Stimulated activated CD4-positive, alpha-beta T cell treated with anti-CD3 and anti-CD28 coated beads, Interleukin-12 subunit alpha, Interleukin-12 subunit beta, amount 100 ng/mL, for 48 hours (primary cell): ENCODE measurements at places on chromosomes 2 and 18.

GRCh38 chr2:172230332-172230888, 127.7 kb upstream of the DLX2 start:
- no peak for DNase-seq

DNA sequence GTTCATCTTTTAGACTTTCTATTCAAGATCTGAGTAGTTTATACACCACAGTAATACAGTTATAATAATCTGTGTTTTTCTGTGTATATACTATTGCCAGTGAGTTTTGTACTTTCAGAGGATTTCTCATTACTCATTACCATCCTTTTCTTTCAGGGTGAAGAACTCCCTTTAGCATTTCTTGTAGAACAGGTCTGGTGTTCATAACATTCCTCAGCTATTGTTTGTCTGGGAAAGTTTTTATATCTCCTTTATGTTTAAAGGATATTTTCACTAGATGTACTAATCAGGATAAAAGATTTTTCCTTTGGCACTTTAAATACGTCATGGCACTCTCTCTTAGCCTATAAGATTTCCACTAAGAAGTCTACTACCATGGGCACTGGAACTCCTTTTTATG, 705.5 kb downstream of the SLC4A3 start:
- no peak for DNase-seq

- no peak for DNase-seq
Measured at GRCh38 chr2:31141443-31142085, 3.3 kb upstream of the GALNT14 start.

GRCh38 chr2:190889175-190889943, 8.7 kb downstream of the GLS start:
- no peak for DNase-seq

DNA sequence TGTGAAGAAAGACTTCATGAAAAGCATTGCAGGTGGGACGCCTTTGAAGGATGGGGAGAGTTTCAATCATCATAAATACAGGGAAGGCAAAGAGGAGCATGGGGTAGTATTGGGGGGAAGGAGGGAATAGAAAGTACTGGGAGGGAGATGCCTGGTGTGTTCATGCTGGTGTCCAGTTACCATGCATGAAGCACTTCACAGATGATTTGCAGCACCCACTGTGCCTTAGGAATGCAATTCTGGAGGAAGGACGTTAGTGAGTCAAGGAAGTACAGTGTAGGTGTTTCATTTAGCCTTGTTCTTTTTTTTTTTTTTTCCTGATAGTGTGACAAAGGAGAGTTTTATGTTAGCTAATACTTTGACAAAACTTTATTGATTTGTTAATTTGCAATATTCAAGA, 36.8 kb downstream of the ADAM23 start:
- no peak for DNase-seq

DNA sequence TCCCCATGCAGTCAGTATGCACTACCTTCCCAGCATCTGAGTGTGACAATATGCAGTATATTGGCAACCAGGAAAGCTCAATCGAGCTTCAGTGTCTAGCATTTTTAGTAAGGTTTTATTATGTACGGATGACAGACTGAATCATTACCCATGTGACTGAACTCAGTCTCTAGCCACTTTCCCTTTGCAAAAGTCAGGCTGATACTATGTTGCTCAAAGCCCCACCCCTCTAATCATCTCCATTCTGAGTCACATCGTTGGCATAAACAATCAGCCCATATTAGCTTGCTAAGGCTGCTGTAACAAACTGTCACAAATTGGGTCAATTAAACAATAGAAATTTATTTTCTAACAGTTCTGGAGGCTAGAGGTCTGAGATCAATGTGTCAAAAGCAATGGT, 25.8 kb upstream of the SRD5A2 start:
- no peak for DNase-seq

- DNase-seq, result no peak
Measured at GRCh38 chr18:41992703-41993102, 37.7 kb downstream of the PIK3C3 start.

- no peak for DNase-seq
Measured at GRCh38 chr2:31476511-31477180, 62.1 kb upstream of the XDH start.
